ENCODE measurements at places on chromosomes 7 and 10. TPM values are rescaled to one million over a fixed set of nuclear protein-coding genes. Genes with fewer than 3 reads are reported as not detected.

DNA sequence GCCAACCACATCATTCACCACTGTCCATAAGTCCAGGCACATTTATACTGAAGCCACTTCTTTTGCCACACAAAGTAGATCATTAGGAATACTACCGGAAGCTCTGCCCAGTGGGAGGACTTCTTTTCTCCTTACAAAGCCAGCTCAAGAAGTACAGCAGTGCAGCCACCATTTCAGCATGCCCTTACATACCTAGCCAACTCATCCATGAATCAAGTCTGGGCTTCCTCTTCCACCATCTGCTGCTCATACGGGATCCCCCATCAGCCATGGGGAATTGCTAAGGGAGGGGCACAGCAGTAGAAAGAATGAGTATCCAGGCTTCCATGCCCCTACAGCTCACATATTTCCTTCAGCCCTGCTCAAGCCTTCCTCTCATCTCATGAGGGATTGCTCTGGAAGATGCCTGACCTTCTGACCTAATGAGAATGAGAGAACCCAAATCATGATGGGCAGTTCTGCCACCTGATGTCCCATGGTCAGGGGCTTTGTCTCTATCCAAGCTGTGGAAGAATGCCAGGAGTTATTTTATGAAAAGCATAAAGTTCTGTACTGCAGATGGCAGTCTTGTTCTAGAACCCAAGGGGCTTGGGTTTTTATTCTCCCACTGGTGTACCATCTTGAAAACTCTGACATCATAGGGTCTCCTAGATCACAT lies 39.5 kb downstream of the ACSM6 start:
- DNase-seq: no peak

- no peak for DNase-seq
Observed at GRCh38 chr7:41882256-41882655, 179.4 kb upstream of the INHBA start.

- no peak for DNase-seq
Observed at GRCh38 chr10:82409671-82410070, 534.7 kb downstream of the NRG3 start.

GRCh38 chr10:113041841-113042750 lies 92.0 kb downstream of the TCF7L2 start:
- DNase-seq: no peak

- no peak for DNase-seq
Observed at GRCh38 chr10:44384601-44385025, 284 bp downstream of the CXCL12 start.

DNA sequence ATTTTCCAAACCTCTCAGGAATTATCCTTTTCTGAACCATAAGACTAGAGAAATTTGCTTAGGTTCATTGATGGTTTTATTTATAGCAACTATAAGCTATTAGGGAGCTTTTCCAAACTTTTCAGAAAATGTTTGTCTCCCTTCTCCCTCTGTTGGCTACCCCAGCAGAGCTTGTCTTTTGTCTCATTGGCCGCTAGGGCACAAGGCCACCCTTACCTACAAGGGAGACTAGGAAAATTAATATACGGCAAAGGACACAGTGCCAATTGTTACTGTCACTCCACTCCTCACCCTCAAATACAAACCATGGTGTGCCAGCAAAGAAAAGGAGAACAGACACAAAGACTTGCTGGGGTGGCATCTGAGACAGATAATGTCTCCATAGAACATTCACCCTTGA lies 471.4 kb downstream of the XPNPEP1 start:
- DNase-seq: no peak

DNA sequence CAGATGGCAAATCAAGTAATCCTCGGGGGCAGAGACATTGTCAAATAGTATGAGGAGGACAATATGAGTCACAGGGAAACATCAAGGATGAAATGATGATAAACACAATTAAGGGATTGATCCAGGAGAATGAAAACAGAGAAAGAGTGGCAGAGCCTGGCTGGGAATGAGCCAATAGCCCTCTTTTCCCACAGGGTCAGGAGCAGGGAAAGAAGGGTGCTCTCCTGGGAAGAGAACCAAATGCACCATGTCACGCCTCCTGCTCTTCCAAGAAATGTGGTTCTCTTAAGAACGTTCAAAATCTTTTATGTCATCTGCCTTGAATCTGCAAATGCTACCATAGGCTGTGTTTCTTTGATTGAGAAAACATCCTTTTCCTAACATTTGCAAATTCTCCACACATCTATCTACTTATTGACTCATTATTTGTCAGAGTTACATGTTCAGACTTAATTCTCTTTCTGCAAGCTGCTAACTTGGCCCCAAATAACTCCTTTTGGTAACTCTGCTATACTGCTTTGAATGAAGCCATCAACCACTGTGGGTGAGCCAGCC lies 50.6 kb downstream of the HIPK2 start:
- DNase-seq: no peak

DNA sequence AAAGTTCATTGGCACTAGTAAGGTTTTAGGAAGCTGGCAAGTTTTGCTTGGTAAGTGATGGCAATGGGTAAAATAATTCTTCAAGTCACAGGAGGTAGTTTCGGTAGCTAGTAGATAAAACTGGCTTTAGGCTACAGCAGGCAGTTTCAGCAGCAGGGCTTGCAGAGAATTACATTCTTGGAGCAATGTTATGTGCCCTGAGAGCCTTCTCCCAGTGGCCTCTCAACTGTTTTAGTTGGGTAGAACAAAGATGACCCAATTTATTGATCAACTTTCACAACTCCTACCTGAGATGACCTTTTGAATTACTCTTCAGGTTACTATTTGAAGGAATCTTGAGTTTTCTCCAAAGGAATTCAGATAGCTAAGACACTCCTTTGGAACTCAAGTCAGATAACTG lies 16.4 kb upstream of the NFE2L3 start:
- no peak for DNase-seq

DNA sequence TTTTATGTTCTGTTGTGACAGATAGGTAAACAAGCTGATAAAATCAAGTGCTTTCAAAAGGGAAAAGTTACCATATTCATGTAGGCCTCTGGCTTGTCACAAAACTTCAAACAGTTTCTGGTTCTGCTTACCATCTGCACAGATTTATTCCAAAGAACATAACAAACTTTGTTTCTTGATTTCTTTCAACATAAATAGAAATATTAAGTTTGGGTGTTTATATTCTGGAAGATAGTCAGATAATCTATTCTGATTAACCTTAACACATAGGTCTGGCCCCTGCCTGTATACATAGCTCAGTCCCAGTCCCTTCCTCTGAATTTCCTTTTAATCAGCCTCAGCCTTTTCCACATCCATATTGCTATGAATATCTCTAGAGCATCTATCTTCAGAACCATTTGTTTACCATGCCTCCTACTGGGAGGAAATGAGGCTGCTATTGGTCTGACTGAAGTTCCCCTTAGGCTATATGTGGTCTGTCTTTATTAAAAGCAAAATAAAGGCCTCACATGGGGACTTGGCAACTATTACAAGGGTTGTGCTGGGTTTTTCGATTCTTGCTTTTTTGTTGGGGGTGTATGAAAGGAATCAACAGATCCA lies 319.0 kb downstream of the HPSE2 start:
- no peak for DNase-seq

DNA sequence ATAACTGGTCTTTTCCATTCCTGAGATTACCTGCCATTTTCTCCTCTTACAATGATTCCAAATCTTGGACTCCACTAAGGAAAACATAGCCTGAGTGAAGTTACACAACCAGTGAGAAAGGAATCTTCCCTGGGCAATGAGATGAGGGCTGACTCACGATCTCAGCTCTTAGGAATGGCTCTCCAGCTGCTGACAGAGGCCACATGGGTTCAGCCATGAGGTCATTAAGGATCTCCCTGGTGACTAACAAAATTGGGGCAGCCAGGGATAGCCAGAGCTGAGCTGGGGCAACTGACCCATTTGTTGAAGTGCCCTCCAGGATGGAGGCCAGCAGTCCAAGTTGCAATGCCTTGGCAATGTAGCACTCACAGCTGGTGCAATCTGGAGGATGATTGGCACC lies 78.7 kb upstream of the MKLN1 start:
- DNase-seq: peak; percentile 48

GRCh38 chr10:16913266-16913665 lies 96.0 kb upstream of the RSU1 start:
- no peak for DNase-seq

- no peak for DNase-seq
Observed at GRCh38 chr10:104417637-104418292, 64.1 kb downstream of the CFAP58 start.

GRCh38 chr7:113519472-113519871 lies 399.3 kb downstream of the PPP1R3A start:
- DNase-seq: no peak

DNA sequence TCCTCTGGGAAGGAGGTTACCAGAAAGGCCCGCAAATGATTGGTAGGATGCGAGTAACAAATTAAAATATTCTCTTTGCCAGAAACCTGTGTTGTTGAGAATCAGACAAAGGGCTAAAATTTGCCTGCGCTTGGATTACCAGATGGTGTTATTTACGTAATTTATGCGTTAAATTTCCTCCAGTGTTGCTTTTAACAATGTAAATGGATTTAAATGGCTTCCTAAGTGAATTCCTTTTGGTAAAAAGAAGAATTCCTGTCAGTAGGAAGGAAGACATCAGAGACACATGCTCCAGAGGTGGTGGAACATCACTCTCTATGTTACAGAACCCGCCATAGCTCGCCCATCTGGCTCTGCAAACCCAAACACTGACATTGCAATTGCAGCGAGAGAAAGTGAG lies 520.6 kb downstream of the GALNT17 start:
- no peak for DNase-seq

GRCh38 chr7:100655908-100656674 lies at the start of gene ACTL6B:
TSS of gene ACTL6B (minus strand) at chr7:100656448. CDS start at chr7:100656354, 94 bp downstream.
- DNase-seq: peak; percentile 70

GRCh38 chr7:44964831-44965440 lies 13.9 kb downstream of the MYO1G start:
- DNase-seq: no peak

The HOXA3 gene
- total RNA-seq: 1.5 TPM

The FOXP2 gene
- 1.7 TPM for total RNA-seq

The UNCX gene
- total RNA-seq: not detected

The SGMS1 gene
- 20.5 TPM for total RNA-seq

The MYO1G gene
- total RNA-seq: 2.5 TPM

The REPIN1 gene
- 117 TPM for total RNA-seq

The LRMDA gene
- total RNA-seq: 12.4 TPM

The BPGM gene
- 16.5 TPM for total RNA-seq

The KCNH2 gene
- total RNA-seq: 79.2 TPM

The ACHE gene
- 0.85 TPM for total RNA-seq

The TRIL gene
- 3.0 TPM for total RNA-seq

The ITGA8 gene
- total RNA-seq: 1.4 TPM

The PILRA gene
- 7.8 TPM for total RNA-seq

The KNDC1 gene
- 0.35 TPM for total RNA-seq

The CYP2C18 gene
- not detected for total RNA-seq

The MYL10 gene
- total RNA-seq: not detected

The RADIL gene
- 3.9 TPM for total RNA-seq

The CYP3A4 gene
- not detected for total RNA-seq

Measured in heart right ventricle (tissue), 16 donors.